Hair follicular keratinocyte (primary cell): ENCODE measurements at places on chromosomes 2 and 18. TPM values are rescaled to one million over a fixed set of nuclear protein-coding genes. Genes with fewer than 3 reads are reported as not detected.

The CIB4 gene
- not detected in 2 replicates for total RNA-seq

The GPC1 gene
- 122 and 162 TPM in 2 replicates for total RNA-seq

The SCYGR2 gene
- not detected in 2 replicates for total RNA-seq

The GAREM2 gene
- 0.19 and 0.94 TPM in 2 replicates for total RNA-seq

The PROM2 gene
- total RNA-seq: 5.9 and 7.9 TPM in 2 replicates

The IER3IP1 gene
- 15.9 and 19.3 TPM in 2 replicates for total RNA-seq

The TBC1D8 gene
- 11.4 and 20.0 TPM in 2 replicates for total RNA-seq

The SLC8A1 gene
- 6.8 and 9.1 TPM in 2 replicates for total RNA-seq

The CRYGD gene
- not detected in 2 replicates for total RNA-seq

The DSG1 gene
- total RNA-seq: 0.38 and 0.55 TPM in 2 replicates
